ENCODE measurements at places on chromosomes 11 and 22.

GRCh38 chr11:2776351-2777061 lies 76.7 kb upstream of the KCNQ1OT1 start:
- no peak for DNase-seq

- DNase-seq: no peak
Measured at GRCh38 chr11:9808943-9809342, 145.1 kb downstream of the SWAP70 start.

DNA sequence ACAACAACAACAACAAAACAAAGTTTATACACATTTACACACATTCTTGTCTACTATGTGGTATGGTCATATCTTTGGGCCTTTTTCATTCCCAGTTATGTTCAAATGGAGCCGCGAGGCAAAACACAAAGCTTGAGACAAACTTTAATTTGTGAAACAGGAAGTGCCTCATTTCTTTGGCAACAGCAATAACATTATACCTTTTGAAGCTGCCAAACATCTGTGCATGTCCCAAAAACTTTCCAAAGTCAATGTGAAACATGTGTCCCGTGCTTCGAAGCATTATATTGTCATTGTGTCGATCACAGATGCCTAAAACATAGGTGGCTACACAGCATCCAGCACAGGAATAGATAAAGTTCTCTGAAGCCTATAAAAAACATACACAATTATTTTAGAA lies 25.0 kb upstream of the RPS13 start:
- DNase-seq: no peak

DNA sequence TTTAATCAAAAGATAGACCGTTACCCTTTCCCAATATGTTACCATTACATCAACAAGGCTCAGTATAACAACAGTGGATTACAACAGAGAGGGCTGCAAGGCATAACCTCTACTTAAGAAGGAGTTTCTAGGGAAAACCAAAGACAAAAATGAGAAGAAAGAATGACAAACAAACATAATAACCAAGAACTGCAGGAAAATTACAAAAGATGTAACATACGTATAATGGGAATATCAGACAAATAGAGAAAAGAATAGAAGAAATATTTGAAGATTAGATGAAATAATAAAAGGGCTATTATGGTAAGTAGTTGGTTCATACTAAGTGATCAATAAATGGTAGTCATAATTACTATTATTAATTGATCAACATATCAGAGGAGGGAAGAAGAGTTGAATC lies 39.1 kb downstream of the SPON1 start:
- DNase-seq: no peak

- no peak for DNase-seq
Measured at GRCh38 chr11:12259956-12260355, 117.4 kb upstream of the PARVA start.

DNA sequence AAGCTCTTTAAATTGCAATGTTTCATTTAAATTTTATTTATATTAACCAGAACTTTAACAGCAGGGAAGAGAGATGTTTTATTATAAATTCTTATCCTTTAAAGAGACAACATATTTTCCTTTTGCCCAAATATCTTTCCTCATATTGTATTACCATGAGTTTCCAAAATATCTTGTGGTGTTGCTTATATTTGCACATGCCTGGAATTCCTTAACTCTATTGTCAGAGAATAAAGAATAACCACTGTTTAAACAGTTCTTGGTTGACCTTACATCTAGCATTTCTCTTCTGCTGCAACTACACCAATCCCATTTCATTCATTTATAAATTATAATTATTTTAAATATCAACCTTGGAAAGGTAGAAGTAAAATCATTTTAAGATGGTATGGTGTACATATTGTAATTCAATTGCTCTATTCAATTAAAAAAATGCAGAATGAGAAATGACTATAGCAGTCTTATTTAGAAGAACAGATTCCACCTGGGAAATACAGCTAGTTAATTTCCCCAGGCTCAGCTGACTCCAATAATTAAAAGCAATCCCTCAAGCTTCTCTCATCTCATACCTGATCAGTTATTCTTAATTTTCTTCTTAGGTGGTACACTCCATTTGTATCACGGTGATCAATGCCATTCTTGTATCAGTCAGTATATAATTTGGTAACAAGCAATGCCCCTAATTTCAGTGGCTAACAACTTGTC lies 923.3 kb downstream of the KCNA4 start:
- DNase-seq: peak; percentile 35

DNA sequence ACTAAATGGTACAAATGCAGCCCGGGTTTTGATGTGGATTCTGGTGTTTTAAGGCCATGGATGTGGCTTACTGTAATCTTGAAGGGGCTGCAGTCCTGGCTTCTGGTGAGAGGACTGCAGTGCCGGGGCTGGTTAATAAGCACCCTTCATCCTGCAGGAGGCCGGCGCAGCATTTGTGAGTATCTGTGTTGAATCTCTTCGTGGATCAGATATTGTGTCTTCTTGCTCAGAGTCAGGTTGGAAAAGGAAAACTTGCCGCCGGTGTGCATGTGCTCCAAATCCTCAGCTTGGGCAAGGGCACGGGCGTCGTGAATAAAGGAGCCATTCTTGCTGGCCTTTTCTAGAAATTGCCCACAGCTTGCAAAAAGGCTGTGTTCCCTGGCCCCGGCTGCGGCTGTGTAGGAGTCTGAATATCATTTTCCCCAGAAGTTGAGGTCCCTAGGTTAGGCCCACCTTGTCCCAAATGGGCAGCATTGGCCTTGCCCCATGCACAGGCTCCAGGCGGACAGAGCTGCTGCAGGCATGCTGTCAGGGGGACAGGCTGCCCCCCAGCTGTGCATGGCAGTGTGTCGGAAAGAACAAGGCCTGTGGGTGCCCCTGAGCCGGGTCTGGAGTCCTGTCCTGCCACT lies 28.9 kb upstream of the PARVB start:
- no peak for DNase-seq

All from AG09309 (cell line).